Stimulated activated CD8-positive, alpha-beta memory T cell treated with anti-CD3 and anti-CD28 coated beads, Interleukin-2, amount 100 ng/mL, for 48 hours (primary cell): ENCODE measurements at places on chromosomes 3 and 15.

DNA sequence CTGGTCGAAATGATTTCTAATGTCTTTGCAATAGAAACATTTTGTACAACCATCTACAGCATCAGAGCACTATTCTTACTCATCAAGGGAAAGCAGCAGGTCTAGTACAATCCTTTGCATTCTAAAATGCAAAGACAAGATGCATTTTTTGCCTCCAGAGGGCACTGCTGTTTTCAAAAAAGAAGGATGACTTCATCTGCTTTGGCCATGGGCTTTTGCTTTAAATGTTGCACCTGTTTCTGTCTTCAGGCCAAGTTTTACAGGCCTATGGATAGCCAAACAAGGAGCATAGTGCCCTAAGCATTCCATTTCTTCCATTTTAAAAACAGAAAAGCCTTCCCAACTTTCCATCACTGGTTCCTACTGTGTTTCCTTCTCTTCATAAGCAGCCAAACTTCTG, 3.4 kb downstream of the PARP9 start:
- no peak for DNase-seq

- no peak for DNase-seq
These were observed 33.1 kb downstream of the RASGRP1 start for GRCh38 chr15:38531509-38531908.

GRCh38 chr3:81302045-81302444, 459.4 kb downstream of the GBE1 start:
- no peak for DNase-seq

- DNase-seq = no peak
These were observed 22.9 kb downstream of the SNRPN start for GRCh38 chr15:24977686-24978085.

DNA sequence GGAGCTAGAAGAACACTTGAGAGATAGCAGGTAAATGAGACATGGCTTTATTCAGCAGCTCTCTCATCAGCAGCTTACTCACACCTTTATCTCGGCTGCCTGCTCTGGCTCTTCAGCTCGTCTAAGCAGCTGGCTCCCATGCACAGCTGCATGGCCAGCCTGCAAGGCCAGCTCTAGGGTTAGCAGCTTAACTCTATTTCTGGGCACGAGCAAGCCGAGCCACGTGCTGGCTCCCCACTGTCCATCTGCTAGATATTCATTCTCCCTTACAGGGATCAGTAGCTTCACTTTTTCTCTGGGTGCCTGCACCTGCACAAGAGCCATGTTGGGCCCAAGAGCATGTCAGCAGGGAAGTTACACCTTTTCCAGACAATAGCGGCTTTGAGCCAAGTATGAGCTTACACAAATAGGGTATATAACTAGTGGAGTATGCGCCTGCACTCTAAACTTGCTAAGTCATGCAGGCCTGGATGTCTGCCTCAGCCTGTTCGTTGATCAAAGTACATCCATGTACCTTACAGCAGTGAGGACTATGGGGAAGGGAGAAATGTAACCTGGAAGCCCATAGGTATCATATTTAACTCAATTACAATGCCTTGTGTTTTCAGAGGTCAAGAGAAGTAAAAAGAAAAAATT, 174.9 kb upstream of the SNTN start:
- DNase-seq = no peak

- no peak for DNase-seq
These were observed 325.2 kb downstream of the MFSD1 start for GRCh38 chr3:159127021-159127392.

- DNase-seq = no peak
These were observed 104.0 kb downstream of the SEMA5B start for GRCh38 chr3:122923611-122924010.

- no peak for DNase-seq
These were observed 18.0 kb downstream of the PDIA5 start for GRCh38 chr3:123084738-123085237.

- no peak for DNase-seq
These were observed 389.0 kb upstream of the THBS1 start for GRCh38 chr15:39191871-39192291.

DNA sequence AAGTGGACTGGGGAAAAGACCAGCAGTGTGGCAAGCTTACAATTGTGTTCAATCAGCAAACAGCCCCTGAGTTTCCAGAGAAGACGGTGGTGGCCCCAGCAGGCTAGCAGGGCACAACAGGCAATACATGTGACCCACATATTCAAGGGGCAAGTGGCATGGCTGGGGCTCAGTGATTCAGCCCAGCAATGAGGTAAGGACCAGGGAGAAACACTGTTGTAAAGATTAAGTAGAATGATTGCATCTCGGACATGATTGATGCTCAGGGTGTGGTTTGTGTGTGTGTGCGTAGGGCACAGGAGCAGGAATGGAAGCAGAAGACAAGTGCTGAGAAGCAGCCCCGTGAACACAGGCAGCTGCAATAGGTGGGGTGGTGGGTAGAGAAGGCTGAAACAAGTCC, 37.9 kb downstream of the KLHL6 start:
- DNase-seq = no peak

DNA sequence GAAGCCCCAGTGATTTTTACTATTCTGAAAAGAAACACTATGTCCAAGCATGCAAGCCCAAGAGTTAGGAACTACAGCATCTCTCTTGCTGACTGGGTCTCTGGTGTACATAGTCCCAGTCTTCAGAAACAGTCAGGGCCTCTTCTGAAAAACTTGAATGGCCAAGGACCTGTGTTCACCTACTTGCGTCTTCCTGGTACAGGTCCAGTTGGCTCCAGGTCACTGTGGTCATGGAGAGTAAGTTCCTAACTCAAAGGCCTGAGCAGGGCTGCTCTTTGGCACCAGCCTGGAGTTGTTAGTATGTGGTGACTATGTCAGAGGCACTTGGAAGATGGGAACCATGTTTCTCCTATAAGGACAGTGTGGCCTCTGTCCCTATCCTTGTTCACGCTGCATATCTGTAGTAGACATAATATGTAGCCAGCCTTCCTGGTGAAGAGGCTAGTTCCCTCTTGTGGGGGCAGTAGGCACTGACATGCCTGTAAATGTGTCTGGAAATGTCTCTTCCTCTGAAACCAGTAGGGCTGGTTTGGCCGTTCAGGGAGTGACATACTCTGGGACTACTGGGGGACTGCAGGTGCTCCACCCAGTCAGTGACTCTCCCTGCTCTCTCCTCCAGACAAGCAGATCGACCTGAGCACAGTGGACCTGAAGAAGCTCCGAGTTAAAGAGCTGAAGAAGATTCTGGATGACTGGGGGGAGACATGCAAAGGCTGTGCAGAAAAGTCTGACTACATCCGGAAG, 2.6 kb upstream of the RBM15B start:
- DNase-seq = no peak

- no peak for DNase-seq
These were observed 16.4 kb downstream of the APBA2 start for GRCh38 chr15:28901987-28902745.

DNA sequence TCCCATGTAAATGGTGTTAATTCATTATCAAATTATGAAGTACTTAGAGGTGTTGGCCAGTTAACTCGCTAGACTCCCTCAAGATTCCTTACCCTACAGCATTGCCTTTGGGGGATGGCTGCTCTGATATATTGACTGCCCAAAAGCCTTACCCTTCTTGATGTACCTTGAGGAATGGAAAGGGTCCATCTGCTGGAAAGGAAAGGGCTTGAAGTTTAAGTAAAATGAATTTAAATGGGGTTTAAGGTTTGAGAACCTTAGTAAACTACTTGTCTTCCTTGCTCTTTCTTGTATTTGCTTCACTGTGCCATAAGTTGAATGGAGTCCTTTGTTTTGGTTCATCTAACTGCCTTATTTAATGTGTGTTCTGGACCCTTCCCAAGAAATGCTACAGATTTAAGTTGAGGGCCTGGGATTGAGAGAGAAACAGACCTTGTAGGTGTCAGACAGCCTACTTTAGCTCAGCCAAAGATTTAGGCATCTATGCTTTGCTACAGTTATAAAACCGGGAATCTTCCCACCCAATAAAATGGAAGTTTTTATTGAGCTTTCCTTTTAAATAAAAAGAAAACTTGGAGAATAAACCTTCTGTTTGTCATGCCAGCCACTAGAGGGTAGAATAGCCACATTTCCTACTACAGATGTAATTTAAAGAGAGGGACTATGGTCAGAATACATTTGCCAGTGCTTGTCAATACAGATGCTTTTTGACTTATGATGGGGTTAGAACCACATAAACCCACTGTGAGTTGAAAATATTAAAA, 25.3 kb downstream of the CMSS1 start:
- DNase-seq = no peak

DNA sequence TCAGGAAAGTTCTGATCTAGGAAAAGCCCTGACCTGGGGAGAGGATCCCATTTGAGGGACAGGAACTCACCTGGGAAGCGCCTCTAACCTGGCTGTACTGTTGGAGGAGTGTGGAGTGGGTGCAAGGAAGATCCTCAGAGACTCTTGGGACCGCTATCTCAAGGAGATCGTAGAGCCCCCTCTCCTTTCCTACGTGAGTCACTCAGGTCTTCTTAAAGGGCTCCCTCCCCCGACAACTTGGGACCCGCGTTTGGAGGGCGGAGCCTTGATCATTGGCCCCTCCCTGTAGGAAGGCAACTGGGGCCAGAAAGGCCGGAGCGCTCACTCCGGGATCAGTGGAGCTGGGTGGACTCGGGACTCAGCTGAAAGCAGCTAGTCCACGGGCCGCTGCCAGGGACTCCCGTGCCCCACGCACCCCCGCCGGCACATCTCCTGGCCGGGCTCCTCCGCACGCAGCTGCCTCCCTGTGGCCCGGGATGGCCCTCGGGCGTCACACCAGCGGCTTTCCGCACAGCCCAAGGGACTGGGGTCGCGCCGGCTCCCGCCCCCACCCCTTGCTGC, 520 bp downstream of the SLC26A6 start:
- DNase-seq = peak; percentile 59

GRCh38 chr3:151174351-151174750, 28.7 kb downstream of the GPR171 start:
- no peak for DNase-seq

DNA sequence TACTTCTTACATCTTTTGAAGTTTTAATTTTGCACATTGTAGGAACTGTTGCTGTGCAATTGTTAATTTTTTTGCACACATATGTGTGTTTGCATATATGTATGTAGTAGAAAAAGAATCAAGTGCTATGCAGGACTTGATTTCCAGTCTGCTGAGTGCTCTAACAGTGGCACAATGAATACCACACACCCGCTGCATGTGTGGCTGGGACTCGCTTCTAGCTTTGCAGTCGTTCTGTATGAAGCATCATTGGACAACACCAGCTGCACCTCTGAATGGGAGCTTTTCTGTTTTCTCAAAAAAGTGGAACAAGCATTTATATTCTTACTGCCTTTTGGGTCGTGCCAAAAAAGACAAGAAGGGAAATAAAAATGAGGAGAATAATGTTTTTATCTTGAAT, 564.7 kb downstream of the FOXP1 start:
- DNase-seq = no peak

DNA sequence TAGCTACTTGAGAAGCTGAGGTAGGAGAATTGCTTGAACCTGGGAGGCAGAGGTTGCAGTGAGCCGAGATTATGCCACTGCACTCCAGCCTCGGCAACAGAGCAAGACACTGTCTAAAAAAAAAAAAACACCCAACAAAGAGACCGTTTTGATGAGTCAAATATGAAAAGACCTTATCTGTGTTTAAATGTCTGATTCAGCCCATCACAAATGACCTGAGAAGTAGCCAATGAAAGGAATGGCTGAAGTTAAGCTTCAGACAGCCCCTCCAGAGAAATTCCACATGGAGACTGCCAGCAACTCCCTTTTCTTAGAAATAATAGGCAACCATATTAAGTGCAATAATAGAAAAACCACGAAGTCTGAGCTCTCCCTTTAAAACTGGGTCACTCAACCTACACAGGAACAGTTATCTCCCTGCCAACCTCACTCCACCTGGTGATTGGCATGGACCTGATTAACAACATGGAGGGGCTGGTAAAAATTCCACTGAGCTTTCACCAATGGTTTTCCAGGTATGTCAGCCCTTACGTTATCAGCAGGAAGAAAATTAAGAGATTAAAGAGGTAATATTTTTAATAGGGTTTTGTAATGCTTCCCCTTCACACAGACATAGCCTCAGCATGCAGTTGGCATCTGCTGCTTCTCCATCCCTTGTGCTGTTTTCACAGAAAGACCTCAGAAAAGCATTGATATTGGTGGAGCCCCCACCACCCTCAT, 238.1 kb upstream of the STT3B start:
- no peak for DNase-seq

DNA sequence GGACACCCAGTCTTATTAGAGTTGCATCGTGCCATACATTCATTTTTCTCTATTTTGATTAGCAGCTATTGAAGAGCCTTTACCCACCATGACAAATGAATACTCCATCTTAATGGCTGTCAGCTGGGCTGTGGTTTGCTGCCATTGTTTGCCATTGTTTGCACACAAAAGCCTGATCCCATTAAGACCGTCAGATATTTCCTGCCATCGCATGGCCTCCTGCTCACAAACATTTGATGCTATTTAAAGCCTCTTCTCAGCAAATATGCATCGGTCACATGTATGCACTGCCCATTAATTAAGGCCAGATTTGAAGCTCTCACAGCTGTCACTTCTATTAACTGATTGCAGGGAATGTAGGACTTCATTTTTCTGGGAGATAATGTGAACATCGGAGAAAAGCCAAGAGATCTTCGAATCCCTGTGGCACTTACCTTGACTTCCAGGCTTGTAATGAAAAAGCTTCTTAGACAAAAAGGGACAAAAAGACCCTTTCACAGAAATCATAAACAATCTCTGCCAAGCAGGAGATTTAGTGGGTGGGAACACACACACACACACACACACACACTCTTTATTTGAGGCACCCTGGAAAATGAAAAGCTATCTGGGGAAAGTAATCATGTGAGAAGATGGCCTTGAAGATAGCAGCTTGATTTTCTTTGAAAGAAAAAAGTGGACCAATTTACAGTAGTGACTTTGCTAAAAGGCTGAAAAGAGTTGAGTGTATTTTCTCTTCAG, 175.4 kb upstream of the NR2E3 start:
- no peak for DNase-seq

- DNase-seq = no peak
These were observed 499.3 kb upstream of the ARRDC4 start for GRCh38 chr15:97461226-97461625.

DNA sequence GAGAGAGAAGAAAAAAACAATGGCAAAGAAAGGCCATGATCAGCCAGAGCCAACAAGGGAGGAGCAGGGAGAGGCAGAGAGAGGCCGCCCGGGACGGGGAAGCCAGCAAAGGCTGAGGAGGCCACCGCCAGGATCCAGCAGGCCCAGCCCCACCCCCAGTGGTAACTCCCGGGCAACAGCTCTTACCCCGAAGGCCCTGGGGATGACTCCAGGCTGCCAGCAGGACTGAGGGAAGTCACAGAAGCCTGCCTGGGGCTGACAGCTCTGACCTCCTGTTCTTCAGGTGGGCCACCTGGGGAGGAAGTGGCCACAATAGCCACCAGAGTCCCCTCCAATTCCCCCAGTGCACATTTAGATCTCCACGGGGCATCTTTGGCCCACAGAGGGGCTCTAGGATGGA, 184.3 kb upstream of the LINGO1 start:
- DNase-seq = no peak

- no peak for DNase-seq
These were observed 31.8 kb downstream of the TTC14 start for GRCh38 chr3:180633722-180634121.

DNA sequence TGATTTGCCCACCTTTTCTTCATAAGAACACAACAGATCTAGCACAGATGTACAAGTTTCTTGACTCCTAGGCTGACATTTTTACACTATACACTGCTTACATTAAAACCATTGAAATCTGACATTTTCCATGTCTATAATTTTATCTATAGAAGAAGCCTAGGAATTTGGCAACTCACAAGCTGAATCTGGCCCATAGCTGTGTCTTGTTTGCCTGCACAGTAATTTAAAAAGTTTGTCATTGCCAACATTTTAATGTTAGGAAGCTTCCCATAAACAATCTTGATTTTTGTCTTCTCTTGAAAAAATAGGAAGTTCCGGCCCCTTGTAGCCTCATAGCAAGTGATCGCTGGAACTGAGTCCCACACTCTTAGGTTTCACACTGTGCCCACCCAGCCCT, 394.6 kb upstream of the AZI2 start:
- DNase-seq = no peak
